ENCODE measurements at places on chromosomes 12 and 14.

GRCh38 chr12:105978276-105978675 is 160.5 kb downstream of the NUAK1 start:
- no peak for DNase-seq

GRCh38 chr12:50112456-50113218 is 601 bp downstream of the COX14 start:
- DNase-seq: no peak

DNA sequence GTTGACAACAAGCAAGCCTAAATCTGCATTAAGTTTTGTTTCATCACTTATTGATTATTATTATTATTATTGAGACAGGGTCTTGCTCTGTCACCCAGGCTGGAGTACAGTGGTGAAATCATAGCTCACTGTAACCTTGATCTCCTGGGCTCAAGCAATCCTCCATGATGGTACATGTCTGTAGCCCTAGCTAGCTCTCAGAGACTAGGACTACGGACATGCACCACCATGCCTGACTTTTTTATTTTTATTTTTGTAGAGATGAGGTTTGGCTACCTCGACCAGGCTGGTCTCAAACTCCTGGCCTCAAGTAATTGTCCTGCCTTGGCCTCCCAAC is 35.7 kb upstream of the STK38L start:
- DNase-seq: no peak

DNA sequence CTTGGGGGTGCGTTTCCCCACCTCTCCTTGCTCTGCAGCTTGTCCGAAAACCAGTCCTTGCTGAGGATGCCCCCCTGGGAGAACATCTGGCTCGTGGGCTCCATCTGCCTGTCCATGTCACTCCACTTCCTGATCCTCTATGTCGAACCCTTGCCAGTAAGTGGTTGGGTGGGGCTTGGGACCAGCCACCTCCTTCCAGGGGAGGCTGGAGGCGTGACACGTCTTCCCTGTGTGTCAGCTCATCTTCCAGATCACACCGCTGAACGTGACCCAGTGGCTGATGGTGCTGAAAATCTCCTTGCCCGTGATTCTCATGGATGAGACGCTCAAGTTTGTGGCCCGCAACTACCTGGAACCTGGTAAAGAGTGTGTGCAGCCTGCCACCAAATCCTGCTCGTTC is 57.5 kb downstream of the ANAPC7 start:
- DNase-seq: no peak

- no peak for DNase-seq
These were observed 44.0 kb upstream of the FRMD6 start for GRCh38 chr14:51607711-51608110.

DNA sequence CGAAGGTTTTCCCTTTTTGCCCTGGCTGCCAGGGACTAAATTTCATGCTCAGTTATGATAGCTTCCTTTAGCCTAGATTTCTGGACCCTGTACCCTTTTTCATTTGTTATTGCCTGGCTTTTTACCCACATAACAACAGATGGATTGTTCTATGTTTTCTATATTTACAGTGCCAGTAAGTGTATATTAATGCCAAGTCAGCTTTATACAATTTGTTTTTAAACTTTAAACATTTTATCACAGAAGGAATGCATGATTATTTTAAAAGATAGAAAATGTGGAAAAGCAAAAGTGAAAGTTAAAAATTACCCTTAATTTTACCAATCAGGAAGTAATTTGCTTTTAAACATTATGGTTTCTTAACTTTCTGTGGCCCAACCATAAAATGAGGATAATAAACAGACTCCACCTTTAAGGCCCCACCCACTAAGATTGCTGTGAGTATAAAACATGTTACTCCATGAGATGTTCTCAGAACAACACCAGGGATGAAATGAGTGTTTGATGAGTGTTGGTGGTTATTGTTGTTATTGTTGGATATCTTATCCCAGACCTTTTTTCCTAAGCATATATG is 496.8 kb downstream of the EGLN3 start:
- DNase-seq: no peak

- DNase-seq: no peak
These were observed 2.0 kb upstream of the NECAP1 start for GRCh38 chr12:8080120-8080519.

DNA sequence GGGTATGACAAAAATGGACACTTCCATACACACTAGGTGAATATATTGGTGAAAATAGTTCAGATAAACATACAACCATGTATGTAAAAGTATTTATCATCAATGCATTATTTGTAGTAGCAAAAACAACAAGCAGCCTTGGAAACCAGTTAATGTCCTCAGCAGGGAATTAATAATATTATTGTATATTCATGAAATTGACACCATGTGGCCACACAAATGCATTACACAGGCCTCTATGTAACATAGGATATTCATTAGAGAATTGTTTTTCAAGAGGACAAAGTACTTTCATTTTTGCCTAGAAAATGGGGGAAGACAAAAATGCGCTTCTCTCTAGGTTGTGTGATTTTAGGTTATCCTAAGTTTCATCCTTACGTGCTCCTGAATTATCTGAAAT is 24.3 kb downstream of the SPRING1 start:
- DNase-seq: no peak

- DNase-seq: no peak
These were observed 298.4 kb downstream of the SYT1 start for GRCh38 chr12:79162948-79163347.

DNA sequence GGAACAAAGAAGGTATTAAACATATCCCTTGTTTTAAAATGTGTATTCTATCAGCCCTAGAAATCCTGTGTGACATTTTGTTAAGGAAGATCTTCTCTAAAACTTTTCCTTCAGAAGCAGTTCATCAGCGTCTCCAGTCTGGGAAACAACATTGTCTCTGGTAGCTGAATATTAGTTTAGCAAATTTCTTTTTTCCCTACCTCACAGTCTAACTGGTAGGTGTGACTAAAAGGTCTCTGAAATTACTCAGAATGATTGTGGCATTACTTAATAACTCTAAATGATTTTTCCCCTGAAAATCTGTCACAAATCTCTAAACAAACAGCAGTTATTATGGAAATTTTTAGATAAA is 1044.8 kb downstream of the FLRT2 start:
- DNase-seq: no peak

- no peak for DNase-seq
These were observed 944 bp upstream of the DHRS7 start for GRCh38 chr14:60166142-60166541.

DNA sequence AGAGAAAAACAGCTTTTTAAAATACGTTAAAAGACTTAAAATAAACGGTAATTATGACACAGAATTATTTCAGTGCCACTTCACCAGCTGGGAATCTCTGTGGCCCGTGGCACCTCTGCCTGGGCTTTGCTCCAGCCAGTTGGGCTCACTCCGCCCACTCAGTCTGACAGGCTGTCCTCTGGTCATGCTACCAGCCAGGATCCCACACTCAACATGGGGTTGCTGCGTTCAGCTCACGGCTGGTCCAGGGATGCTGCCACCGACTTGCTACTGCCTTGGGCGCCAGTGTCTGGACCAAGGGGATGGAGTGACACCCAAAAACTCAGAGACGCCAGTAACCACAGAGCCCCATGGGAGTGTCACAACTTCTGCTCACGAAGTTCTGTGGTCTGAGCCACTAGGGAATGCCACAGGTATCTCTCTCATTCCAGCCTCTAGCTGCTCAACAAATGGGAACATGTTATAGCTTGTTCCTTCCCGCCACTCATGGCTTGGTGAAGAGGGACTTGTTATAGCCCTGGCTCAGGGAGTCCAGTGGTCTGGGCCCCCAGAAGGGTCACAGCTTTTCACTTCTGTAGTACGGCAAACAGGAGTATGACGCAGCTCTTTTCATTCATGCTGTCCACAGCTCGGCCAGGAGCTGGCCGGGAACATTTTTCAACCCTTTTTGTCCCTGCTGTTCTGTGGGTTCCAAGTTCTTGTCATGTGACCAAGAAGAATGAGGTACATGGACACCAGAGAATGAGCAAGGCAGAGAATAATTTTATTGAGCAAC is 23.4 kb upstream of the ATXN7L3B start:
- DNase-seq: no peak

DNA sequence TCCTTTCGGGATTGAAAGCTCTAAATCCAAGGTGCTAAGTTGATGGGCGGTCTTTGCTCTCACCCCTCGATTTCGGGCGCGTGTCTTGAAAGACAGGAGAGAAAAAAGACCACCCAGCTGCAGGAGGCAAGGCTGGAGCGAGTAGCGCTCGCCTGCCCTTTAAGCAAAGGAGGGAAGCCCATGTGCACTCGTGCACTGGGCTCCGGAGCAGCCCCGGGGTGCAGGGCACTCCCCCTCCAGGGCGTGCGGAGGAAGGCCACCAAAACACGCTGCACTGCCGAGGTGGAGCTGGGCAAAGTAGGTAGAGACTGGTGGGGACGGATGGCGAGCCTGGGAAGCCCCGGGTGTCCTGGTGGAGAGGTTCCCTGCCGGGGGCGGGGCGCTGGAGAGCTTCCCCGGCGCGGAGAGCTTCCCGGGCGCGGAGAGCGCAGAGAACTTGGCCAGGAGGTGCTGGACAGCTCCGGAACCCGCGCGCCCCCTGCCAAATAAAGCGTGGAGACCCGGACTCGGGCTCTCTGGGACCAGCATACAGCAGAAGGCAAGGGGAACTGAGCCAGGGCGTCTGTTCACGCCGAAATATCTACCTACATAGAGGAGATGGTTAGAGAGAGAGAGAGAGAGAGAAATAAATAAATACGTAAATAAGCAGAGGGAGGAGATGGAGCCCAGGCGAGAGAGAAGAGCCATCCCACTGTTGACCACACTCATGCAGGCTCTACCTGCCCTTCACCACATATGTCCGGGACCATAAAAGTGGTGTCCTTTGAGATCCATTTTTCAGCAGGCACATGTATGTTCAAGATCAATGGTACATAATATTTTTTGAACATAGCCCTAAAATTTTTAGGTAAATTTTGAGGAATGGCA is 662 bp upstream of the NELL2 start:
- DNase-seq: no peak

DNA sequence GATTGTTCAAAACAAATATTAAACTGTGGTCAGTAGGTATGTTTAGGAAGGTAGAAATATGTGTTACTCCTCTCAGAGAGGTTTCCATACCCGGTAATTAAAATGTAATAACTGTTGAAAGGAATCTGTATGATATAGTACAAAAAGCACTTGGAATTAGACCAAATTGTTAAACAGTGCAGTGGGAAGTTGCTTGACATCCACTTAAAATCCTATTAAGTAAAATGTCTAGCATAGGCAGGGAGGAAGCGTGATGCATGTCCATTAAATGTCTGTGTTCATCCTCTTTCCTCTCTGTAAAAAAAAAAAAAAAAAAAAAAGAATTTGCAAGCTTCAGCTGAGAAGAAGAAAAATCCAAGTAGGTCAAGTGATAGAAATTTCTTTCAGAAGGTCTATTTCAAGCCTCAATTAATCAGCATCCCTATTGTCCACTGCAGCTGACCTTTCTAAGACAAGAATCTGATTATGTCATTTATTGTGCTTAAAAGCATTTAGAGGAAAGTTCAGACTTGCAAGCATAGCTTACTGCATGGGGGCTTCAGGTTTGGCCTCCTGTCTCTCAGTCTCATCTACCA is 265.6 kb upstream of the RGS6 start:
- DNase-seq: no peak

DNA sequence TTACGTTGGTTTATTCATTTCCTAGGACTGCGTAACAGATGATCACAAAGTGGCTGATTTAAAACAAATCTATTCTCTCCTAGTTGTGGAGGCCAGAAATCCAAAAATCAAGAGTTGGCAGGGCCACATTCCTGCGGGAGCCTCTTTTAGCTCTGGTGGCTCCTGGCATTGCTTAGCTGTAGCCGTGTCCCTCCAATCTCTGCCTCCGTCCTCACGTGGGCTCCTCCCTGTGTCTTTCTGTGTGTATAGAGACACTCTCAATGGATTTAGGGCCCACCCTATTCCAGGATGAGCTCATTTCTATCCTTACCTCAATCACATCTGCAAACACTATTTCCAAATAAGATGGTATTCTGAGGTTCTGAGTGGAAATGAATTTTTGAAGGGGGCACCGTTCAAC is 42.5 kb downstream of the KCTD10 start:
- no peak for DNase-seq

GRCh38 chr12:946631-947030 is 2.9 kb downstream of the RAD52 start:
- DNase-seq: no peak

GRCh38 chr14:39734306-39734705 is 302.1 kb upstream of the FBXO33 start:
- DNase-seq: no peak

DNA sequence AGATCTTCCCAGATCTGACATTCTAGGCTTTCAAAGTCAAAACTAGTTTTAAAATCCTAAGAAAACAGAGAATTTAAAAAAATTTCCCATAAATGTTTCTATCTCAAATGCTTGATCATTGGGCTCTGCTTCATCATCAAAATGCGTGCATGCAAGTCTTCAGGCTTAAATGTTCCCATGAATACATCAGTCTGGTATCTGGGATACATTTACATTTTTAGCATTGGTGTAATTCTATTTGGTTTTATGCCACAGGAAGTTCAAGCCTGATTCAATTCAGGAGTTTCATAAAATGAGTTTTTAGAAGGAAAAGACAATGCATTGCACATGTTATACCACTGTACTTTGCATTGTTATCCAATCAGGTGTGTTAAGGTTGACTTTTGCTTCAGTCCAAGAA is 336.4 kb downstream of the PCNX1 start:
- DNase-seq: no peak

GRCh38 chr14:50768680-50769079 is 62.3 kb downstream of the NIN start:
- no peak for DNase-seq

- no peak for DNase-seq
These were observed 28.7 kb upstream of the CERS5 start for GRCh38 chr12:50195832-50196231.

DNA sequence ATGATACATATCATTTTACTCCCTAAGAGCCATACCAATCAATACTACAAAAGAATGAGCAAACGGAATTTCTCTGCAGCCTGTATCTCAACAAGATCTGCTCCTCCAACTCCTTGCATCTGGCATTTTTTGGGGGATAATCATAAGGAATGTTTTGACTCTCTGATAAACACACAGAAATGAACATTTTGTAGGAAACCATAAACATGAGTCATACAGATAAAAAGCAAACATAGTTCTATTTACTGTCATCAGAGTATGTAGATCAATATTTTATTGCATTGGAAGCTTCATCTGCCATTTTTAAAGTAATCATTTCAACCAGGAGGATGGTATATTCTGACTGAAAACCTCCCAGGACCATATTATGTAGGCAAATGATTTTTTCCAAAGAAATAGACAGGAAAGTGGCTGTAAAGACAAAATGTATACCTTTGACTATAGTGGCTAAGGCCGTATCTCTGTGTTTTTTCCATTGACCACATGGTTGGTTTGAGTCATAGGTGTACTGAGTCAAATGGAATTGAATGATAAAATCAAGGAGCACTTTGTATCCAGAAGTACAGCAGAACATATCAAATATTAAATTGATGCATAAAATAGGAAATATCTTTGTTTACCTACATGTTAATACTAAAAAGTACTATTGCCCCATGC is 32.4 kb upstream of the CD69 start:
- no peak for DNase-seq

- no peak for DNase-seq
These were observed 21.9 kb upstream of the EID3 start for GRCh38 chr12:104281636-104282035.

All from stimulated activated naive B cell treated with anti-CD40 and anti-IgM and Interleukin-4, amounts not matched to agents 10 μg/mL and 1 μg/mL and 100 μg/mL, for 72 hours (primary cell).